Coronary artery (tissue), 2 donors: ENCODE measurements at places on chromosomes 11 and 22.

DNA sequence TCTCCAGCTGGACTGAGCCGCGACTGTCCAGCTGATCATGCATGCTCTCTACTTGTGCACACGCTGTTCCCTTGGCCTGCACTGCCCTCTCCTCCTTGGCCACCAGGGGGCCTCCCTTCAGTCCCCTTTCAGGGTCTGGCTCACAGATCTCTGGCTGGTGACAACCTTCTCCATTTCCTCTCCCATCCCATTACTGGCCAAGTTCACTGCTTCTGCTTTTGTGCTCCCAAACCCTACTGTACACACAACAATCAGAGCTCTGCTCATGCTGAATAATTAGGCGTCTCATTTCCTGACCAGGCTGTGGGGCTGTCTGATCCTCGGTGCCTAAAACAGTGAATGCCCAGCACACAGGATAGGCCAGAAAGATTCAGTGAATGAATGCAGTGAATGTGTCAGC is 224.0 kb upstream of the NARS2 start:
- no peak for DNase-seq

GRCh38 chr11:57156928-57157327 is 24.8 kb upstream of the LRRC55 start:
- DNase-seq, result no peak

GRCh38 chr22:45949891-45950290 is 27.1 kb downstream of the WNT7B start:
- DNase-seq, result no peak

DNA sequence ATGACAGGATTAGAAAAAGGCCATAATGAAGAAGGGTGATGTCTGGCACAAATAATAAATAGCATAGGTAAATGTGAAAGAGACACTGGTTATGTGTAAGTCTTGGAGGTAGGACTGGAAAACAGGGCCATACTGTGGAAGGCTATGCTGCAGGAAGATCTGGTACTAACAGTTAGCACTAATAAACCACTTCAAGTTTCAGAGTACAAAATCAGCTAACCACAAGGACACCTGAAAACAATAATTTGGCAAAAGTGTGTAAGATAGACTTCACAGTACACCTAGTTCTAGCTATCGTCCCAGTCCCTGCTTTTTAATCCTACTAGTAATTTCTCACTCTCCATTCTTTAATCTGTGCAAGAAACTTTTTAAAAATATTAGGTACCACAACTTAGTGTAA is 44.3 kb downstream of the CWF19L2 start:
- no peak for DNase-seq
